CD8-positive, alpha-beta T cell (primary cell): ENCODE measurements at places on chromosomes 4 and X.

GRCh38 chr4:137558951-137559350 is 26.7 kb upstream of the PCDH18 start:
- DNase-seq: no peak

DNA sequence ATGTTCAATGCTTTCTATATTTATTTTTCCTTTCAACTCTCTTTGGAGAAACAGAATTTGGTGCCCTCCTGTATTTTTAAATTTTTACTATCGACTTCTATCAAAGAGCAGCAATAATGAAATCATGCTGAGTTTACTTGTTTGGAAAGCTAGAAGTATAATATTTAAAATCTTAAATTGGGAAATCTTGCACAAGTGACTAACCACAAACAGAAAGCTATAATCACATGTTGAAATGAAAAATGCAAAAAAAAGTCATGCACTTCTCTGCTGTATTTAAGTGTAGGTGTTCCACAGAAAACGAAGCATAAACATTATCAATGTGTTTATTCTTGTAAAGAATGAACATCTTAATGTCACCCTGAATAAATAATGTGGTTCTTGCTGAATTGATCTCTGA is 306.1 kb downstream of the PCDH18 start:
- no peak for DNase-seq

GRCh38 chrX:19750783-19751467 is 136.5 kb downstream of the SH3KBP1 start:
- no peak for DNase-seq

GRCh38 chr4:177051473-177052060 is 258.1 kb upstream of the NEIL3 start:
- DNase-seq: peak; percentile 40

DNA sequence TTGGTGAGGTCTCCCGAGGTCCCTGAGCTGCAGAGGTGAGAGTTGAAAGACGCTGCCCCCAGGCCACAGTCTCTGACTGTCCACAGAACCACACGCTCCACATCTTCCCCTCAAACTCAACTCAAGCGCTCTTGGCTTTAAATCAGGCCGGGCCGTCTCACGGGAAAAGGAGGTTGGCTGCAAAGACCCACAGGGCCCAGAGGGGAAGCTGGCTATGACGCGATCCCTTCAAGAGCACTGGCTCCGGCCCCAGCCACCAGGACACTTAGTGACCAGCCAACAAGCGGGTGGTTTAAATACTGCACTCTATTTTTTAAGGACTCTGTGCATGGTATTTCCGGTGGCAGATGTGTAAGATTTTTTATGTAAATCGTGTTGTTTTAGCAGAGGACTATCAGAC is 19.9 kb downstream of the LRPAP1 start:
- DNase-seq: no peak

DNA sequence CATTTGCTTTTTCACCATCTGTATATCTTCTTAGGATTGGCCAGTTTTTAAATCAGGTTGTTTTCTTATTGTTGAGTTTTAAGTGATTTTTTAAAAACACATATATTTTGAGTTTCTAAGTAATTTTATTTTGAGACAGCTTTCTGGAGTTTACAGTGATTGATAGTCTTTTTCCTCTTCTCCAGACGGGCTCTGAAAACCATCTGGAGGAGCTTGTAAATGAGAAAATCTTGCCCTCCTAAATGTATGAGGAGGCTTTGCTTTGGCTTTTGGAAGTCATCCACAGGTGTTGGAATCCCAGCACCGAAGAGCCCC is 160.2 kb downstream of the SOWAHB start:
- DNase-seq: no peak

DNA sequence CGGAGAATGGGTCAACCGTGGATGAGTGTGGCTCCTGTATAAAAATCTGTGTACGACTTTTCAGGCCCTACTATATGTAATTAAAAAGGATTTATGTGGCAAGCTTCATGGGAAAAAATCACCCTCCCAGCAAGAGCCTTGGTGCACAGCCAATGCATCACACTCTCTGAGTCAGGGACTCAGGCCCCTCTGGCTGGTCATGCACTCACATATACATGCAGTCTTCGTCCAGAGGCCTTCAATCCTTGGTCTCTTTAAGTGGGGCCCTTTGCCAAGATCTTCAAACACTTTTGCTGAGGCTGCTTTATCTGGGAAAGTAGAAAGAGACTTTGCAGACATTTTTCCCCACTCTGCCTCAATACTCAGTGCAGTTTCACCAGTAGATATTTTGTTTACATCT is 311.4 kb upstream of the FSTL5 start:
- DNase-seq: no peak

- no peak for DNase-seq
Observed at GRCh38 chr4:93065790-93066189, 762.0 kb downstream of the GRID2 start.
